Non-pigmented ciliary epithelial cell (primary cell): ENCODE measurements at places on chromosomes 5 and 9.

GRCh38 chr5:14702238-14702839, 37.8 kb downstream of the OTULIN start:
- no peak for DNase-seq

GRCh38 chr5:153964880-153965645, 73.6 kb downstream of the FAM114A2 start:
- peak; percentile 10 for DNase-seq

- DNase-seq: peak; percentile 26
These were observed 11.7 kb upstream of the OR13D1 start for GRCh38 chr9:104682642-104683041.

DNA sequence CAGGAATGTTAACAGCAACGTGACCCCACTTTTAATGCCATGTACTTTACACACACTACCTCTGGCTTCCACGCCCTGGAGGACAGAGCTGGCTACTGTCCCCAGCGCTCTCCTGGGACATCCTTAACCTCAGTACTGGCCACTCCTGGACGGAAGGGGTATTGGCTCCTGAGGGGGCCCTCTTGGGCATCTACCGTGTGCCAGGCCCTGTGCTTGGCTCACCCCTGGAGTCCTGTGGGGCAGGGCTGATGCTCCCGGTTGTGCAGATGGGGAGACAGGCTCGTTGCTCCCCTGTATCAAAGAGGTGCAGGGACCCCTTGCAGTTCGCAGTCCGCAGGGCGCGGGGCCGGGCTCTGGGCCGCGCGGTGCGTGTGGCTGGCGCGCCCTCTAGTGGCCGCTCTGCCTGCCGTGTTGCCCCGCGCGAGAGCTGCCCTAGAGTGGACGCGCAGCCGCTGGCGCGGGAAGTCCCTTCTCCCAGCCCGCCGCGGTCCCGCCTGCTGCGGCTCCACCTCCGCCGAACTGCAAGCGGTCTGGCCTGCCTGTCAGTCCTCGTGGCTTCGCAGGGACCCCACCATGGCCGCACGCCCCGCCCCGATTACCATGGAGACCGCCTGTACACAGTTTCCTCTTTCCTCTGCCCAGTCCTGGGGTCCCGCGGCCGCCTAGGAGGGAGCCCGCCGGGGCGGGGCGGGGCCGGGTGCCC, at the start of gene WDR38:
Gene WDR38 (plus strand): TSS at position 632 of the 703 bp plus-strand sequence. CDS start 72 bp downstream, outside the sequence.
- no peak for DNase-seq

- no peak for DNase-seq
These were observed 160.2 kb downstream of the ARHGEF28 start for GRCh38 chr5:73786043-73786831.

- no peak for DNase-seq
These were observed 14.1 kb downstream of the SLC25A46 start for GRCh38 chr5:110752953-110753352.
